ENCODE measurements at places on chromosomes 3 and 15.

DNA sequence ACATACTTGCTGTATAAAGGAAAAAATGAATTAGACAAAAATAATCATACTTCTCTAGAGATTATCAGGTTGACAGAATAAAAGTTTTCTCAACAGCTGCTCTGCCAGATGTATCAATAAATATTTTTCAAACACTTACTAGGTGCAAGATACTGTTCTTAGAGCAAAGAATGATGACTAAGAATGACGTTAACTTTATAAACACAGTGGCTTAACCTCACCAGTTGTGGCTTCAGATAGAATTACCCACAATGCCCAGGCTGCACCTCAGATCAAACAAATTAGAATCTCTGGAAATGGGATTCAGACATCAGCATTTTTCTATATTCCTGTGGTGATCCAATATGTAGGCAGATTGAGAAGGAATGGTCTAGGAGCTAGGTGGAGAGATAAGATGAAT is 422.4 kb upstream of the ATP11B start:
- no peak for DNase-seq

GRCh38 chr3:45164056-45164455 is 17.9 kb upstream of the CDCP1 start:
- DNase-seq, result no peak

DNA sequence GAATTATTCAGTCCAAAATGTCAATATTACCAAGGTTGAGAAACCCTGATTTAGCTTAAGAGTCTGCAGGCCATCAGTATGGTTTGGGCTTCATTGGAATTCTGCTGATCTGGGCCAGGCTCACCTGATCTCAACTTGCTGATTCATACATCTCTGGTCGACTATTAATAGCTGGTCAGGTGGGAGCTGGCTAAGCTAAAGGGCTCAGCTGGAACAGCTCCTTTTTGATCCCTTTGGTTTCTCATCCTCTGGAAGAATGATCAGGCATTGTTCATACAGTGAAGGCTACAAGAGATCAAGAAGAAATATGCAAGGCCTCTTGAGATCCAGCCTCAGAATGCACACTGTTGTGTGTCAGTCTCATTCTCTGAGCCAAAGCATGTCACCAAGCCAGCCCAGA is 123.3 kb upstream of the MME start:
- no peak for DNase-seq

DNA sequence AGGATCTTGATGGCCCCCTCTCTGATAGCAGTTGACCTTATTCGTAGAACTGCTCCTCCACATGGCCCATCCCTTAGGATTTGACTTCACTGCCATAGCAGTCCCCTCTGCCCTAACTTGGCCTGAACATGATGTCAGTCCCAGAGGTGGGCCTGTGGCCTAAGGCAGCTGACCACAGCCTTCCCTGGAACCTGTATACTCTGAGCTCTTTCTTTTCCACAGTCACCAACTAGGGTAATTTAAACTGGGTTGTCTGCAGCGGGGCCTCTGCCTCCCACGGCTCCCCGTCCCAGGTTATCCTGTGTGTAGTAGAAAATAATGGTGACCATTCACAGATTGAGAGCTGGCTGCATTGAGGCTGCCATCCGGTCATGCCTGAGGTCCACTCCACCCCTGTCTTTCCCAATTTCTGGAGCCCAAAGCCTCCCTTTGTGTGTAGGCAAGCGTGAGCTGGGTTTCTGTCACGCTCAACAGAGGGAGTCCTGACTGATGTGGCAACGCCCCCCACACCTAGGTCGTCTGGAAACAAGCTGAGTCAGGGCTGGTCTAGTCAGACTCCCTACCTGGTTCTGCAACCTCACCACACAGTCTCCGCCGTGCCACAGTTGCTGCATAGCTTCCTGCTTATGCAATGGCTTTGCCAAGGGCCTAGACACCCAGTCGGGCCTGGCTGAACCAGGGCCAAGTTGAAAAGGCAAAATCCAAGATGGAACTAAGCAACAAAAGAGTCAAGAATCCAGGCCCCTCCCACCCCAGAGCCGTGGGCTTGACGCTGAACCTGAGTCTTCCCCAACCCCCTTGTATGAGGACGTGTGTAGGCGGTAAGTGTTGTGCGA is 284.5 kb downstream of the XXYLT1 start:
- no peak for DNase-seq

DNA sequence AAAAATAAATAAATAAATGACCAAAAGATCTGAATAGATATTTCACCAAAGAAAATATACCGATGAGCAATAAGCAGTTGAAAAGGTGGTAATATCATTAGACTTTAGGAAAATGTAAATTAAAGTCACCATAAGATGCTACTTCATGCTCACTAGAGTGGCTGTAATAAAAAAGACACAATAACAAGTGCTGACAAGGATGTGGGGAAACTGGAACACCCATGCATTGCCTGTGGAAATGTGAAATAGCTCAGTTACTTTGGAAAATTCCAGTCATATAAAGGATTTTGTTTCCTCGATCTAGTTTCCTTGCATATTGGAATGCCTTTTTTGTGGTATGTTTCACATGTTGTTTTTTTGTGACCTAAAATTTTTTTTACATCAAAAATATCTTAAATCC is 36.0 kb upstream of the LRIG1 start:
- no peak for DNase-seq

DNA sequence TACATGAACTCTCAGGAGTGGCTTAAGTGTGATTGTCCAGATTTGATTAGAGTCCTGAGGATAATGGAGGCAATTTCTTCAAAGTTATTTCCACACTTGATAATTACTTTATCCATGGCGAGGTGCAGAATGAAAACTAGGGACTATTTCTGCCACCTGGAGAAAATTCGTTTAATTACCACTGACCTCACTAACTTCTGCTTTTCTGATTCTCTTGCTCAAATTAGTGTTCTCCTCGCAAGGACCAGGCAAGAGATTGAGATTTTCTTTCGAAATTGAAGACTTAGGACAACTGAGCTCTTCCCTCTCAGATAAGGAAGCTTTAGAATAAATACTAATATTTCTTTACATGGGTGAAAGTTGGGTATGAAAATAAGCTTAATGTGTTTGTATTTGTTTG is 135.2 kb downstream of the RYR3 start:
- no peak for DNase-seq

DNA sequence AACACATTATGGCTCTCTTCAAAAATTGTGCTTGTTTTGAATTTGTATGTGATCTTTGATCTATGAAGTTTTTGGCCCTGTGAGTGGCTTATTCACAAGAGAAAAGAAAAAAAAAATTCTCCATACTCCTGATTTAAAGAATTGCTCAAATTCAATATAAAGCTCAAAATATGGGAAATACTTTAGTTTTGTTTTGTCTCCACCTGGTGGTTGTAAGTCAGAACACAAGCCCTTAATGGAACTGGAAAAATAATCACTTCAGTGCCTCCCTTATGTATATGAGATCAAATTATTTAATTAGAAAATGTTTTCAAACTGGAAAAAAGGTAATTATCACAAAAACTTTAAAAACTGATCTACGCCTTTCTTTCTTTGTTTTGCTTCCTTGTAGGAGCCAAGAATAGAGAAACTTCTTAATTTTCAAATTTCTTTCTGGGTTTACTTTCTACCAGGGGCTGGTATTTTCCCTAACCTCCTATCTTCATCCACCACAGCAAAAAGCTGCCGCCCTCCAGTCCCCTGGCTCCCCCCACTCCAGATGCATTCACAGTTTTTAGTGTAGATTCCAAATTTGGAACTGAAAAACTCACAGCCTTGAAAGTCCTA is 50.6 kb downstream of the SERP1 start:
- no peak for DNase-seq

- no peak for DNase-seq
Measured at GRCh38 chr15:39272901-39273300, 308.0 kb upstream of the THBS1 start.

DNA sequence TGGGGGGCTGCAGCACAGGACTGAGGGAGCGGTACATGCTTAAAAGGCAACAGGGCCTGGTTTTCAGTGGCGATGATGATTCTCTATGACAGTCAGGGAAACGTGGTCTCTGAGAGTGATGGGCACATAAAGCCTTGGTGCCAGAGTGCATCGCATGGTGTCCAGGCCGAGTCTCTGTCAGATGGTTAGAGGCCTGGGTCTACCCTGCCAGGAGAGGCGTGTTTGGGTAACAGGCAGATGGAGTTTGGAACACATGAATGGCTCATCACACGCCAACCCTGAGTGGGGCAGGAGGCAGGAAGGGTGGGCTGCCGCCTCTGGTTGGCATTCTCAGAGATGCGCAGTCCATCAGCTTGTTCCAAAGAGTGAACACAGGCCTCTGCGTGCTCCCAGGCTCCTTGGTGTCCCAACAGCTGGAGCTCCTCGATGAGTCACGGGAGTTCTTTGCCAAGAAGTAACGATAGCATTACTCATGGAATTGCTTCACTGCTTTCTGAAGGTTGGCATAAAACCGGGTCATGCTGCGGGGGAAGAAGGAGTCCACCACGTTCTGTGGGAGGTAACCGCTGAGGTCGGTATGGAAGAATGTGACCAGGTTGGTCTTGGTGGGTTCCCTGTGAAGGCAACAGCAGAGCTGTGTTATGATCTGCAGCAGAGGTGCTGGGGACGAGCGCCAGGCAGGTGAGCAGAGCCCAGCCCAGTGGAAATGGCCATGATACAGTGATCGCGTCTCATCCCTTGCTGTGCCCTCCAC is 11.0 kb downstream of the STARD5 start:
- DNase-seq, result no peak

DNA sequence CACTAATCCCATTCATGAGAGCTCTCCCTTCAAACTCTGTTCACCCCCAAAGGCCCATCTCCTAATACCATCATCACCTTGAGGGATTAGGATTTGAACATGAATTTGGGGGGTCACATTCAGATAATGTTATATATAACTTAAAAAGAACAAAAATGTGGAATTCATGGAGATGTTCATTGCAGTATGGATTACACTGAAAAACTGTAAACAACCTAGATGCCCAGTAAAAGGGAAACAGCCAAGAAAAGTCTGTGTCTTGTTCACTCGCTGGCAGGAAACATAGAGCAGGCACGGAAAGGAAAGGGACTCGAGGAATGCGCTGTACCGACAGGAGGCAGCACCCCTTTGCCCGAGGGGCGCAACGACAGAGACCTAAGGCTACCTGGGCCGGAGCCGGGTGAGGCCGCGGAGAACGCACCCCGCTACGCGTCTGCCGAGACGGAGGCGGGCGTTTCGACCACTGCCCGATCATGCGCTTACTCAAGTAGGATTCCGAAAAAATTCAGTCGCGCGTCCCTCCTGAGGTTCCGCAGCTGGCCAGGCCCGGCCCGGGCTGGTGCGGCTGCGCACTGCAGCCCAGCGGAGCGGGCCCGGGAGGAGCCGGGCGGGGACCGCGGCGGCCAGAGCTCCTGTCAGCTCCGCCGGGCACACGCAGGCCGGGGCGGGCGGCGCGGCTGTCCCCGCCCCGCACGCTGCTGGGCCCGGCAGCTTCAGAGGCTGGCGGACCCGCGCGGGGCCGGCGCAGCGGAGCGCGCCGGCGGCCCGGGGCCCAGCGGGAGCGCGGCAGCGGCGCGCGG is 862 bp upstream of the MAN2A2 start:
- DNase-seq, result peak; percentile 70

DNA sequence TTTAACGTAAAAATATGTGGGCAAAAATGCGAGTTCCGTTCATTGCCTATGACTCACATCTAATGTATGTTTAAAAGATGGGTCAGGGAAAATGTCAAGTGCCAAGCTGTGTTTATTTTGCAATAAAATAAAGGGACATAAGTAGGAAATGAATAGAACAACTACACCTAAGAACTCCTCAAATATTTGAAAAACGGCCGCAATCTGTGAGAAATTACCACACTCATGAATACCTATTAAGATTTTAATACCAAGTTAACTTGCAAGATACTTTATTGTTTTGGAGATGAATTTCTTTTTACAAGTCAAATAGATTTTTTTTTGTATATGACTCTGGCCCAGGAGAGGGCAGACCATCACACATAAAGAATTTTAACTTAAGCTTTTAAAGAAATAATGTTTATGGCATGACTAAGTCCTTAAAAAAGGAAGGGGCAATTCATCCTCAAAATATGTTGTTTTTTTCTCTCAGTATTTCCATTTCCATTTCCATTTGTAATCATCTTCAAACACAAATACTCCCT is 152.7 kb downstream of the SUCNR1 start:
- DNase-seq, result peak; percentile 7

DNA sequence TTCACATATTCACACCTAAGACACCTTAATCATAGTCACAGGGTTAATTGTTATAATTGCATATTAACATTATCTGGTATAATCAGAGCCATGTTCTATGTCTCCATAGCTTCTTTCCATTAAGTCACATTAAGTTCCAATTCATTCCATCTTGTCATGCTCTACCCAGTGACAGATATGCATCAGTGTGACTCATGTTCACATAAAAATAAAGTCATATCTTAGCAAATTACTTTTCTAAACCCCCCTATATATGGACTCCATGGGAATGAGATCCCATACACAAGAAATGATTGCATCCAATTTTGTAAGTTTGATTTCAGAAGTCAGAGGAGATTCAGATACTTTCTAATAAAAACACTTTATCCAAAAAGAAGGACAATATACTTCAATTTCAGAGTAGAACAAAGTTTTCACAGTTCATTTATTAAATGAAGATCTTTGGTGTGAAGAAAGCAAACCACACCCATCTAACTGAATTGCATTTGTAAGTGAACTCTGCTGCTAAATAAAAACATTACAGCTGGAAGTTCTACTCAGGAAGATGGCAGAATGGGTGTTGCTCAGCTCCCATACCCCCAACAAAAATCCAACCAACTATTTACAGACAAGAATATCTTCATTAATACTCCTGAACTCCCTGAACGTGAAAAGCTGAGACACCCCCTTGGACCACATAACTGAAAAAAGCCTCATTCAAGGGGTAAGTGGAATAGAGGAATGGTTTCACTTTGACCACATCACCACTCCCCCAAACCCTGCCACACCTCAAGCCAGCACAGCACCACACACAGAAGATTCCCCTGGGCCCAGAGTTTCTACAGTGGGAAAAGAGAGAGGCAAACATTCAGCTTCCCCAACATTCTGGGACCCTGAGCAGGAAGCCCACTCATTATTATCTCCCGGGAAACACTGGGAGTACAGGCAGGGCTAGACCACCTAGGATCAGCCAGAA is 27.6 kb downstream of the THBS1 start:
- DNase-seq, result no peak

GRCh38 chr15:85276921-85277320 is 103.5 kb upstream of the AKAP13 start:
- no peak for DNase-seq

GRCh38 chr3:152293347-152294006 is 24.7 kb downstream of the MBNL1 start:
- no peak for DNase-seq

GRCh38 chr3:160987982-160988964 is 116.9 kb downstream of the B3GALNT1 start:
- no peak for DNase-seq

Data from CD8-positive, alpha-beta T cell (primary cell).